NCI-H524 treated with DMSO at 0.1 percent for 48 hours (cell line): ENCODE measurements at places on chromosomes 1 and 21.

- DNase-seq = no peak
These were observed 26.5 kb upstream of the TSPEAR start for GRCh38 chr21:44737706-44738354.

DNA sequence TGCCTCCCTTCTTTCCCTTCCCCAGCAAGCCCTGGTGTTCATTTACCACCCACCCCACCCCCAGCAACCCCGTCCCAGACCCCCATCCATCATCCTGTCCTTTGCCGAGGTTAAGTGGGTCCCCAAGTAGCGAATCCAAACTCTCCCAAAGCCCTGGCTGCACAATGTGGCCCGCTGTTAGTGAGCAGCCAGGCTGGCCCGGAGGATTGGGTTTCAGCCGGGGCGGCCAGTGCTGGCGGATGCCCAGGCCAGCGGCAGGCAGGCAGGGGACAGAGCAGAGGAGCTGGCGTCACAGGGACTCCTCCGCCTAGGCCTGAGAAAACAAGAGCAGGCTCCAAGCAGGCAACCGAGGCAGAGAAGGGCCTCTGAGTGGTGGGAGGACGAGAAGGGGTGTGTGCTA is 61.4 kb downstream of the EPHB2 start:
- DNase-seq = no peak

DNA sequence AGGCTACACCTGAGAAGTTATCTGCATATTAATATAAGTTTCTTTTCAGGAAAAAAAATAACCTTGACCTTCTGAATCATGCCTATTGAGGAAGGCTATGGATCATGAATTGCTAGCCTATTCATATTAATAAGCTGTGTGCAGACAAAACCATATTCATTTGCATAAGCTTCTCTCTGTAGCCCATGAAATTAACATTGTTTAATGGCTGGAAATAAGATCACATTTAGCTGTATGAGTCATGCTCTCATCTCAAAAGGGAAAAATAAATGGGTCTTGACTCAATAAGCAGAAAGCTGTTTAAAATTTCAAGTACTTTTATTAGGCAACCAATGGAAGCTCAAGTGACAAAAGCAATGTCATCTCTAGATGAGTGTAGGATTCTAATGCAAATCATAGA is 330.0 kb upstream of the DEPDC1 start:
- DNase-seq = no peak

- no peak for DNase-seq
These were observed 49.6 kb downstream of the INTS7 start for GRCh38 chr1:211985556-211986264.

DNA sequence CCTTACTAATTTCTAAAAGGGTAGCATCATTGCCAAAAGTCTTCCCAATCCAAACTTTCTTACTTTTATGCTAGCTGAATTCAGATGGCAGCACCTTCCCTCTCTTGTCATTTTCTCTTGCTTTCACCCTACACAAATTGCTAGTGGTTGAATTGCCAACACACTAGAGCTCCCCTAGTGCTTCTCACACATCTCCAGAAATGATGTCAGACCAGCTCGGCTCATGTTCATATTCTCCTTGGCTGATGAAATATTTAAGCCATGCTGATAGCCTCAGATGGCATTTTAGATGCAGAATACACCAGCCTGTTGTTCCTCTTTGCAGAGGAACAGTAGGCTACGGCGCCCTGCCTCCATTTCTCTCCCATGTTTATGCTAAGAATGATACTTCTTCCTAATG is 256.9 kb downstream of the PTBP2 start:
- DNase-seq = no peak

- no peak for DNase-seq
These were observed 262.1 kb upstream of the LRRC7 start for GRCh38 chr1:69305621-69306020.

DNA sequence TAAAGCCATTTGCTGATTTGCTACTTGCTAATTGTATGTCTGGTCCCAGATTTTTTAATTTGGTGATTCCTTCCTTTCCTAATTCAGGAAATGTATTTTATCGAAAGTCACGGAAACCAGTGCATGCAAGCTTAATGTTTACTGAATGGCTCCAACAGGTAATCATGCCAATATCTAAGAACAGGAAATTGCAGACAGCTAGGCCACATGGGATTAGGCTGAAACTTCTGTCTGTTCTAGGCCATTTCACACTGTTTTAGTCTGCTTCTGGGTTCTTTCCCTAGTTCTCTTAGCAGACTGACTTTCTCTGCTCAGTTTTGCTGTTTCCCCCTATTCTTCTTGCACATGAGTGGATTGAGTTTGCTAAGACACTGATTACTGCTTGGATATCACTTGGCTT is 111.4 kb downstream of the NTNG1 start:
- no peak for DNase-seq
